ENCODE measurements at places on chromosomes 11 and 22.

- no peak for DNase-seq
These were observed 12.0 kb downstream of the PPARA start for GRCh38 chr22:46162285-46162684.

GRCh38 chr22:39851606-39852315 lies 41.8 kb downstream of the ENTHD1 start:
- no peak for DNase-seq

- DNase-seq, result no peak
These were observed at the start of gene FERMT3 for GRCh38 chr11:64206457-64207255. Gene FERMT3 (plus strand): TSS chr11:64206721. CDS start chr11:64207365, 644 bp downstream.

DNA sequence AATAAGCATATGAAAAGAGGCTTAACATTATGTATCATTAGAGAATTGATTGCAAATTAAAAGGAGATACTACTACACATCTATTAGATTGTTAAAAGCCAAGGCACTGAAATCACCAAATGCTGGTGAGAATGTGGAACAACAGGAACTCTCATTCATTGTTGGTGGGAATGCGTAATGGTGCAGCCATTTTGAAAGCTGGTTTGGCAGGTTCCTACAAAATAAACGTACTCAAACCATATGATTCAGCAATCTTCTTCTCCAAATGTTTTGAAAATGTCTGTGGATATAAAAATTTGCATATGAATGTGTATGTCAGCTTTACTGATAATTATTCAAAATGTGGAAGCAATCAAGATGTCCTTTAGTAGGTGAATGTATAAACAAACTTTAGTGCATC lies 176.4 kb upstream of the PLET1 start:
- no peak for DNase-seq

DNA sequence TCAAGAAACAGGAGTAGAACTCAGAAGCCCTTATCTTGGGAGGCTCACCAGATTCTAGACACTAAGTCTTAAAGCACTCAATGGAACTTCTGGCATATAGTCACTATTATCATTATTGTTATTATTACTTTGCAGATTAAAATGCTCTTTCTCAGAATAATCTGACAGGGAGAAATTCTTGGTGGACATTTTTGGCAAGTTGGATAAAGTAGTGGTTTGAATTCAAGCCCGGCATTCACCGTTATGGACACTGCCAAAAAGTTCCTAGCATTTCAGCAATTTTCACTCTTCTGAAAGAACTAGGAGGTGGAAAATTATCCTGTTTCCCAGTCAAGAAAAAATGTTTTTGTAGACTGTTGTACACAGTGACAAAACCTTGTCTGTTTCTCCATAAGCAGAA lies 179.6 kb upstream of the ISX start:
- peak; percentile 47 for DNase-seq

DNA sequence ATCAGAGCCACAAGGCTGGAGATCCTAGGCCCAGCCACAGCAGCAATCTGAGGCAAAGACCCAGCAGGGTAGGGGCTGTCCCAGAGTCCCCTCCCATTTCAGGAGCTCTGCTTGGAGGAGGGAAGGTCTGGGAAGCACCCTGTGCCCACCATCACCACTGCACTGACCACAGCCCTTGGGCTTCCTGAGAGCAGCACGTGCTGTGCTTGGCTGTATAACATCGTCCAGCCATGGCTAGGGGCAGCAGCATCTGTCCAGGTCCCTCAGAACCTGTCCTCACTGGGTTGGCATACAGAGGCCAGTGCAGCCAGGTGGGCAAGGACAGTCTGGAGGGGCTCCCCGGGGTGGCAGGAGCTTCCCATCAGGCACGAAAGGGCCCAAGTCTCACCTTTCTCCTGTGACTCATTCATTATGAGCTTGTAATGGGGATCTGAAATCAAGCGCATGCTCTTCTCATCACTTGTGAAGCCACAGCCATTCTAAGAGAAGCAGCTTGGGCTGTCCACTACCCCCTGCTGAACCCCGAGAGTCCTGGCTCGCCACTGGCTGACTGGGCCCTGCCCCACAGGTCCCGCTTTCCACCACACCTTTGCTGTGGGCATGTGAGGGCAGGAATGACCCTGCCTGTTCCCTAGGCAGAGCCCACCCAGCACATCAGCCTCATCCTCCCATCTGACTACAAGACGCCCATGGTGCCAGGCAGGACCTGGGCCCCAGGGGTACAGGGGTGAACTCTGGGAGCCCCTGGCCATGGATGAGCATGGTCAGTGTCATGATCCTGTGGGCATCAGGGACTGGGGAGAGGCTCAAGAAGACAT lies 83.3 kb downstream of the MED15 start:
- no peak for DNase-seq

- DNase-seq, result no peak
These were observed 507.2 kb downstream of the TBC1D22A start for GRCh38 chr22:47269516-47270088.

- DNase-seq, result no peak
These were observed 5.1 kb upstream of the MYEOV start for GRCh38 chr11:69288883-69289242.

- no peak for DNase-seq
These were observed 18.6 kb downstream of the LSP1 start for GRCh38 chr11:1871531-1871930.

DNA sequence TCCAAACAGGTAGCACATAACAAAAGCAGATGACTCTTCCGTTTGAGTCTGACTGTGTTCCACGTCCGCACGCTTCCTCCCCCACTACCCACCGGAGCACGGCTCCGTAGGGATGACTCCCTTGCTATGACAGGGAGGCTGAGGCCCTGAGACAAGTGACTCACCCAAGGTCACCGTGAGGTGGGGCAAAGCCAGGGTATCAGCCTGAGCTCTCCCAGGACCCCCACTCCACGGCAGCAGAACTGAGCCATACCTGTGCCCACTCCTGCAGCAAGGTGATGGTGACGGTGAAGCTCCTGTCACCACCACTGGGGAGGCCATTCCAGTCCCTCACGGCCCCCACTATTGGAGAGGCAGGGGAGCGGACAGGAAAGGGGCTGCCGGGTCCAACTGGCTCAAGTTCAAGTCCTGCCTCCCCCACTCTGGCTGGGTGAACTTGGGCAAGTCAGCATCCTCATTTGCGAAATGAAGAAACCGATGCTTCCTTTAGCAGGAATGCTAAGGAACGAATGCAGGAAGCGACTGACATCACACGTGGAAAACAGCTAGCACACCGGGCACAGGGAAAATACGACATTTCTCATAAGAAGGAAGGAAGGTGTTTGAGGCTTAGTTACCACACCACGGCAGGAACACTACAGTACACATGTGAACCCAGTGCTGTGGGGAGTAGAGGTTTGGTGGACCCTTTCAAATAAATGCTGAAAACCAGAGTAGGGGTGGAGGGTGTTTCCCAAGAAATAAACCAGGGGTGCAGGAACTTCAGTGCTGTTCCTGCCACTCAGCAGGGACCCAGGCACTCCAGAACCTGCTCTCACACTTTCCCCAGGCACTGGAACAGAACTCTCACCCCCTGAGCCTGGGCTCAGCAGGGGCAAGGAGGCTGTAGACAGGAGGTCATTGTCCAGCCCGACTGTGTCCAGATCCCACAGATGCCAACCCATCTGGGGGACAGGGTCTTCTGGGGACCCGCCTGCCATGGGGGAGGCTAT lies 32.4 kb upstream of the CBX7 start:
- no peak for DNase-seq

GRCh38 chr22:44259366-44260215 lies 53.2 kb downstream of the SHISAL1 start:
- no peak for DNase-seq

DNA sequence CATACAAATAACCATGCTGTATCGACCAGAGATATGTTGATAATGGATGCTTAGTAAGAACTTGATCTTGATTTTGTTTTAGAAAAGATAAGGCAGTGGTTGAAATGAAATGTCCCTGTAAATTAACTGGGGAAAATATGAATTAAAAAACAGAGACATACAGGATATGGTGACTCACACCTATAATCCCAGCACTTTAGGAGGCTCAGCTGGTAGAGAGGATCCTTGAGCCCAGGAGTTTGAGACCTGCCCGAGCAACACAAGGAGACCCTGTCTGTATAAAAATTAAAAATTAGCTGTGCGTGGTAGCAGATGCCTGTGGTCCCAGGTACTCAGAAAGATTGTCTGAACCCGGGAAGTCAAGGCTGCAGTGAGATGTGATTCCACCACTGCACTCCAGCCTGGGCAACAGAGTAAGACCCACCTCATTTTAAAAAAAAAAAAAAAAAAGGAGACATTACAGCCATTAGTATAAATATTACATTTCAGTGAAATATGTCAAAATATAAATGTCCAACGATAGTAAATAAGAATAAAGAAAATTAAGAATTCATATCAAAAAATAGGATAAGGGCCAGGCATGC lies 4.6 kb downstream of the PICALM start:
- no peak for DNase-seq

GRCh38 chr11:44185522-44185921 lies 90.0 kb downstream of the EXT2 start:
- DNase-seq, result no peak

GRCh38 chr11:46407635-46408034 lies 16.1 kb upstream of the CHRM4 start:
- DNase-seq, result no peak

DNA sequence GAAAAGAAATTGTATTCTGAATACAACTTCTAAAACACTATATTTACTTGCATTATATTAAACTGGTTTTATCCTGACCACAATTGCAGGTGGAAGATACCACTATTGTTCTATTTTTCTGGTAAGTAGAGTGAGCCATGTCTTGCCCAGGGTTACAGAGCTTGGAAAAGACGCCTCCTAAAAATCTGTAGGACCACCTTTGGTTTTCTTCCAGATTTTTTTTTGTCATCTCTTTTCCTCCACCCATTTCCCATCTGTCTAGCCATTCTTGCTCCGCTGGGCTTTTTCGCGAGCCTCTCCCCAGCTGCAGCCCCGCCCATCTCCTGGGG lies 294 bp upstream of the MTMR3 start:
- DNase-seq, result no peak

DNA sequence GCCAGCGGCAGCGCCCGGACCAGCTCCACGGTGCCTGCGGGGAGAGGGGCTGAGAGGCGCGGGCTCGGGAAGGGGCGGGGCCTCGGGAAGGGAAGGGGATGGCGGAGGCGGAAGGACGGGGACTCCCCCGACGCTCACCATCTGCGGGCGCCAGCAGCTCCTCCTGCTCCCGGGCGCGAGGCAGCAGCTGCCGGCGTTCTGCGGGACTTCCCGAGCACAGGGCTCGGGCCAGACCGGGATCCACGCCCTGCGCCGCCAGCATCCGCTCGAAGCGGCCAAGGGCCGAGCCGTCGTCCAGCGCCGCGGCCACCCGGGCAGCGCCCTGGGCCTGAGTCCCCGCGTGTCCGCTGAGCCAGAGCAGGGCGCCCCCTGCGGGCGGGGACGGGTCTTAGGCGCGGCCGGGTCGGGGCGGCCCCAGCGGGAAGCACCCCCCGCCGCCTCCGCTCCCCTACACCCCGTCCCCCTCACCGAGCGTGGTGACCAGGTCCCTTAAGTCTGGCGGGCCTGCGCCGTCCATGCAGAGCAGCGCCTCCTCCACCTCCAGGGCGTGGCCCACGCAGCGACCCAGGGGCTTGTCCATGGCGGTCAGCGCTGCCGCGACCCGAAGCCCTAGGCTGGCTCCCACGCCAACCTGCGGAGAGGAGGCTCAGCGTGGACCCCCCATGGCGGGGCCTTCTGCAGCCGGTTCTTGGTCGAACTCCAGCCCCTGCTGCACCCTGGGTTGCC lies 873 bp upstream of the SCO2 start:
- peak; percentile 38 for DNase-seq

GRCh38 chr22:23070418-23071229 lies at the start of gene GNAZ:
Gene GNAZ (plus strand): TSS chr22:23070519. CDS start chr22:23095696, 25,177 bp downstream.
- no peak for DNase-seq

- no peak for DNase-seq
These were observed 11.3 kb upstream of the P2RY2 start for GRCh38 chr11:73206801-73207200.

DNA sequence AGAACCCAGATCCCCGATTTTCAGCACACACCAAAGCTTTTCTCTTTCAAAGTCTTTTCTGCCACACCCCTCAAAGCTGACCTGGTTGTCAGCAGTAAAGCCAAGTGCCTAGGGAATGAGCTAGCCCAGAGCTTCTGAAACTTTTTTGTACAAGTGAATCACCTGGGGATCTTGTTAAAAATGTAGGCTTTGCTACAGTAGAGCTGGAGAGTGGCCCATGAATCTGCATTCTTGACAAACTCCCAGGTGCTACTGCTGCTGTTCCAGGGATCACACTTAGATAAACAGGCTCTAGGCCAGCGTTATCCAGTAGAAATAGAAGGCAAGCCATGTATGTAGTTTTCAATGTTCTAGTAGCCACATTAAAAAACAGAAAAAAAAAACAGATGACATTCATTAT lies 21.8 kb upstream of the NAV2 start:
- DNase-seq, result no peak

DNA sequence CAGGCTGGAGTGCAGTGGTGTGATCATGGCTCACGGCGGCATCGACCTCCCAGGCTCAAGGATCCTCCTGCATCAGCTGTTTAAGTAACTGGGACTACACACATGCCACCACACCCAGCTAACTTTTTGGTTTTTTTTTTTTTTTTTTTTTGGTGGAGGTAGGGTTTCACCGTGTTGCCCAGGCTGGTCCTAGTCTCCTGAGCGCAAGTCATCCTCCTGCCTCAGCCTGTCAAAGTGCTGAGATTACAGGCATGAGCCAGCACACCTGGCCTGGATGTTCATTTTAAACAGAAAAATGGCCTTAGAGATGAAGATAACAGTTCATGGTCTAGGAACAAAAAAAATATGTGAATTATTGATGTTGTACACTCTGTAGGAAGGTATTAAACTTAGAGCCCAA lies 13.6 kb upstream of the SLC25A18 start:
- DNase-seq, result no peak

DNA sequence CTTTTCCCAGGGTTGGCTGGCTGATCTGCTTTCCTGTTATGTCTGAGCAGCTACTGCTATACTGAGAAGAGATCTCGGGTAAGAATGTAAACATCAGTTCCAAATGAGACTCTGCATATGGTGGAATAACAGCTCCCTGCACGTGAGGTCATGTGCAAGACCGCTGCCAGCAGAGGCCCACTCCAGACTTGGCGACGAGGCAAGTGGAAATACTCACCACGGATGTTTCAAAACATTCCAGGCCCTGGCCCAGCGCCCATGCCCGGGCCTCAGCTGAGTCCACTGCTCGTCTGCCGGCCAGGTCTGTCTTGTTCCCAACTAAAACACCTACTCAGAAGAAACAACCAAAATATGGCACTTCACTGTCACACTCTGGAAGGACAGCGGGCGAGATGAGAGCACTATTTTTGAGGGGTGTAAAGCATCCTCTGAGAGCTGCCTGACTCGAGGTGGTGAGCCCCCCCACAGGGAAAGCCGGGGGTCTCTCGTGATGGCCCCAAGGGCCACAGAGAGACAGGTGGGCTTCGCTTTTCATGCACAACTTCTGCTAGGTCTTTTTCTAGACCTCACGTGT lies 13.1 kb downstream of the IFT27 start:
- DNase-seq, result no peak
